KBM-7 (cell line): ENCODE measurements at places on chromosomes 7 and 10.
A peak's percentile ranks its signal among the peaks of the same experiment; 100 is the strongest.

GRCh38 chr7:110962826-110963225 is 128.1 kb upstream of the LRRN3 start:
- no peak for DNase-seq

DNA sequence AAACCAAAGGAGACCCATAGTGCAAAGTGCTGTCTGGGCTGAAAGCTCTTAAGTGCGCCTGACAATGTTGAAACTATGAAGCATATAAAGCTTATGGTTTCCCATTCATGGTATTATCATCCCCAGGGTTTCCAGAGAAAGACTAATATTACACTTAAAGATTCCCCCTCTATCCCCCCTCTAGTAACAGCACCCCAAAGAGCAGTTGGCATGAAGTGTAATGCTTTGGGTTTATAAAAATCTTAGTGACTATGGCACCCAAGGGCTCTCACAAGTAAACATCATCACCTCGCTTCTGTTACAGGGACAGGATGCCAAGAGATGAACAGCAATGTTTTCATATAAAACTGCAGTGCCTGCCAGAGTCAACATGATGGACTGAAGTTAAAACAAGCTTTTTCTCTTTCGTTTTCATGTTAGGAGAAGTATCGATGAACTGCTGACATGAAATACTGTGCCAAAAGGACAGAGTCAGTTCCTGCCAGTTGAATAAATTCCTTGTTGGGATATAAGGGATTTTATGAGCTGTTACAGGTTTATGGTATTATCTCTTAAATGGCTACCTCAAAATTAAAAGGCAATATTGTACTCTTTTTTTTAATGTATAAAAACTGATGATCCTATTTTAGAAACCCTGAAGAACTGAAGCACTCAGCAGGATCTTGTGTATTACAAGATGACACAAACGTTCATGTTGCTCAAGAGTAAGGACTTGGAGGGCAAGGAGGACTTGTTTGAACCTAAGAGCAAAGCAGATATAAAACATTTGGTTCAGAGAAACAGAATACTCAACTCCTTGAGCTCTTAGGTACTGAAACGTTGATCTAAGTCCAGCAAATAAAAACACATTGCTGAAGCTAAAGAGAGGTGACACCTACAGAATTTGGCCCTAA is 203.7 kb upstream of the IMMP2L start:
- no peak for DNase-seq

- no peak for DNase-seq
Observed at GRCh38 chr10:112650588-112651030, 203.6 kb downstream of the VTI1A start.

DNA sequence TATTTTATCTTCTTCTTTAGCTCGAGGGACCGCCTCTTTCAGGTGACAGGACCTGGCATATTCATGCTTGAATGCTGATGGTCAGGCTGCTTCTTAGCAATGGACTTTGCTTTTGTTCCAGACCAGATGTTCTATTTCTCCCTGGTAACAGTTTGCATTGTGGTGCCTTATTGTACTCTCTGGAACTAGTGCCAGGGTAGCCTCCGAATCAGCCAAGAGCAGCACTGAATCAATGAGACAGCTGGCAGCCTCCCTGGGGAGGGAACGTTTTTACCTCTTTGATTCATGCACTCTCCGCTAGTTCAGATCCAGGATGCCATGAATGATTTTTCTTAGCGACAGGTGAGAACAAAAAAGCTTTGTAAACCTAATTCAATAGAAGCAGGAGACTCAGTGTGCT is 54.1 kb upstream of the NXPH1 start:
- DNase-seq = no peak

GRCh38 chr10:30705101-30705624 is 75.6 kb upstream of the LYZL2 start:
- DNase-seq = peak; percentile 25

- DNase-seq = no peak
Observed at GRCh38 chr10:51321300-51321699, 247.0 kb downstream of the PRKG1 start.

- DNase-seq = no peak
Observed at GRCh38 chr10:62092301-62093030, 176.2 kb downstream of the RTKN2 start.

- no peak for DNase-seq
Observed at GRCh38 chr10:113326160-113327111, 226.4 kb upstream of the HABP2 start.

GRCh38 chr10:21281765-21282484 is 243.6 kb downstream of the SKIDA1 start:
- no peak for DNase-seq

DNA sequence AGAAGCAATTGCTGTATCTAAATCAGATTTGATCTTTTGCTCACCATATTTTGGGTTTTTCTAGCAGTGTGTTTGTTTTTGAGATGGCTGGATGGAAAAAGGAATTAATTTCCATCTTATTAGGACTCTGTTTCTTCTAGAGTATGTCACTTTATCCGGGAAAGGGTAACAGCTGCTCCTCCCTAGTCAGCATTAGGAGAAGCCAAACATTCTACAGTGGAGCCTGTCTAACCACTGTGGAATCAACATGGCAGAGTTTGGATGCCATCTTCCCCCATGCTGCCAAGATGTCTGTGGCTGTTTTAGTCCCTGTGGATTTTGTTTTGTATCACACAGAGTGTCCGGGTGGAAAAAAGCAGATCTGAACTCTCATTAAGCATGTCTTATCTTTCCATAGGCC is 16.0 kb upstream of the LMOD2 start:
- DNase-seq = no peak

- DNase-seq = no peak
Observed at GRCh38 chr10:44946205-44946604, 13.4 kb upstream of the RASSF4 start.

DNA sequence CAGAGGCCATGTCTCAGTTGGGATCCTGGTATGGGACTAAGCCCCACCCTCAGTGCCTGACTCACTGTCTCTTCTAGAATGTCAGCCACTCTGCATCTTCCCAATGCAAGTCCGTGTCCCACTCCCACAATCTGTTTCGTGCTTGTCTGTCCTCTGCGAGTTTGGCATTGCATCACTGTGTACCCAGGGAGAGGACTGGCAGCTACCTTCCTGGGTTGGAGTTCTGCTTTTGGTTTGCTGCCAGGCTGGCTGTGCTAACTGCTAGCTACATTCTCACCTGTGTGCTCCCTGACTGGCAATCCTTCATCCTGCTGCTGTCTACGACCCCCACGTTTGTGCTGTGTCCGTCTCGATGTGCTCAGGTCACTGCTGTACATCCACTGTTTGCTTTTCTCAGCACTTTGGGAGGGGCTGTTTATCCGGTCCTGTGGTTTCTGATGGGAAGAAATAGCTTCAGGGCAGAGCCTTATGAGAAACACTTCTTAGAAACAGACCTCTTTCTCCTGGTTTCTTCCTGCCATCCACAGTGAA is 56.0 kb upstream of the GLI3 start:
- no peak for DNase-seq

DNA sequence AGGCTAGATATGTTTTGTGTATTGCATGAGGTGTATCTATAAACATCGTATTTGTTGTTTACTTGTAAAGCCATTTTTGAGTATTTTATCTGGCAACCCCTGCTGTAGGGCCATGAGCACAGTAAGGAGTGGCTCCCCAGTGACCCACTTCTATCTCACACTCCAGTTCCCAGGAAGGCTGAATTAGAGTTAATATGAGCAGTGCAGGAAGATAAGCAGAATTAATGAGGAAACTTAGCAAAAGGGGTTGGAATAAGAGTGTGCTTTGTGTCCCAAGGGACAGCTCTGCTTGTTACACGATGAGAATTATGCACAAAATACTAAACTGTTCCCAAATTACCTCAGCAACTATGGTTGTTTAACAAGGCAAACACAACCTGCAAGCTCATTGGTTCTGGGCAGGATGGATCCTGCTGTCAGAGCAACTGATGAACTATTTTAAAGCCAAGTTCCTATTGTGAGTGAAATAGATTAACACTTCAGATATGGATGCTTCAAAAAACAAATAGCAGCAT is 1005.8 kb downstream of the NRG3 start:
- DNase-seq = no peak

GRCh38 chr7:30915005-30915601 is 3.5 kb downstream of the AQP1 start:
- no peak for DNase-seq

- no peak for DNase-seq
Observed at GRCh38 chr7:80815733-80816132, 103.1 kb downstream of the SEMA3C start.

DNA sequence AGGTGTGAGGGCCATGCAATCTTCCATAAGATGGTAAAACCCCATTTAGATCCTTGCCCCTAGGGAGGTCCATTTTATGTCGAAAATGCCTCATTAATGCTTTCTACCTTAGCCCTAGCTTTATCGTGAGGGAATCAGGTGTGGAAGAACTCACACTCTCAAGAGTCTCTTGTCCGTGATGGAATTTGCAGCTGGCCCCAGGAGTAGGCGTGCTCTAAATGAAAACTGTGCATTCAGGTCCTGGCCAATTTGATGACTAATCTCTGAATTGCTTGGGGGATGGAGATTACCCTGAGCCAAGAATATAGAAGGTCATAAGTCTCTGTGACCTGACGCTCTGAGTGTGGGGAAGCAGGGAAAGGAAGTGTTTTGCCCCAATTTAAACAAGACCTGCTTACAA is 6.6 kb downstream of the C10orf90 start:
- no peak for DNase-seq

DNA sequence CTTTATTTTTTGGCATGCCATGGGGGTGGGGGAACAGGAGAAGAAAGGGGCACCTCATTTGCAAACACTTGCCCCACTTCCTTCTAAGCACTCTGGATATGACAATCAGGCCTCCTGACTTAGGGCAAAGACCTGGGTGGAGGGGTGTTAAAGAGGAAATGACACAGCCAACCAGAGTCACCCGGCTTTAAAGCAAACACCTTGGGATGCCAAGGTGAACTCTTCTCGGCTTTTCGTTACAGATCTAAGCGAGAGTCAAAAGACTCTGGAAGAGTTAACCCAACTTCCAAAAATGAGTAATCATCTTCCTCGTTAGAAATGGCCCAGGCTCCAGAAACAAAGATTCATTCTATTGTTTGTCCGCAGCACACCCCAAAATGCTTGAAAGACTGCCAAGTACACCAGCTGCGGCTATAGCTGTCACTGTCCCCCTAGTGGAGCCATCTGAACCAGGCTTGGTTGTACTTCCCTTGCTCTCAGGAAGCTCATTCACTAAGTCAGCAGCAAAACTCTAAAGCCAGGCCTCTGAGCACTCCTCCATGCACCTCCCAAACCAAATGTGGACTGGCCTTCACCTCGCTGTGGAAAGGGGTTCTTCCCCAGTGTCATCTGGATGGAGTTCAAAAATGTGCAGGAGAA is 24.8 kb downstream of the FAM53B start:
- peak; percentile 69 for DNase-seq

- no peak for DNase-seq
Observed at GRCh38 chr10:122138831-122139625, 132.1 kb upstream of the BTBD16 start.

- no peak for DNase-seq
Observed at GRCh38 chr10:4725917-4726606, 99.9 kb upstream of the AKR1E2 start.

DNA sequence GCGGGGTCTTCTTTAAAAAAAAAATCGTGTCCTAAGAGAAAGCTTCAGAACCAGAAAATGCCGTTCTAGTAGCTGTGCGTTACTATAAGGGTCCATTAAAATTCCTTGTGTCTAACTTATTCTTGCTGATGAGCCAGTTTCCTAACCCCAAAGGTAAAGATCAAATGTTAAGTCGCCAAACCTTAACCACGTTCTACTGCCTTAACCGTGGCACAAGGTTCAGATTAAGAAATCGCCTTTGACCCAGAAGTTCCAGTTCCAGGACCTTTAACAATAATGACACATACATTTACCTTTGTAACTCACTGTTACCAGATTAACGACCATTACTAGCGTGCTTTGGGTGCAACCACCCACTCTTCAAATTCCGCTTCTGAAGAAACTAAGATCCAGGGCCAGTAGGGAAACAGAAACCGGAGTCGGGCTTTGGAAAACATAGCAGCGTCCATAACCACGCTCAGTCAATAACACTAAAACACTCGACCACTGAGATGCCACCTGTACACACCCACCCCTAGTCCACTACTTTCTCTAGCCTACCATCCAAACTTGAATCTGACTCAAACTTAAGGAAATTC is 620 bp downstream of the BET1 start:
- no peak for DNase-seq

DNA sequence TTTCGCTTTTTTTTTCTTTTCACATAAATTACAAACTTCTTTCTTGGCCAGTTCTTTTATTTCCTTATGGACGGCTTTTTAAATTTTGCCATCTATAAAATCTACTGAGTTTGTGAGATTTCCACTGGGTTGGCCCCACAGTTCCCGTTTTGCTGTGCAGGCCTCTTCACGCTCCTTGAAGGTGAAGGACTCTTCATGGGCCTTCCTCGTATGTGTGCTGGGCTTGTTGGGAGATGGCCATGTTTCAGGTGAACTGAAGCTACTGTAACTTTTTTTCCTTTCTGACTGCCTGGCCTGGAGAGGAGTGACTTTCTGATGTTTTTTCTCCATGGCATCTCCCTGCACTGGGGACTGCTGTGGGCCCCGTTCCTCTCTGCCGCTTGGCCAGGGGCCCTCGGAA is 262.4 kb downstream of the COBL start:
- DNase-seq = no peak

DNA sequence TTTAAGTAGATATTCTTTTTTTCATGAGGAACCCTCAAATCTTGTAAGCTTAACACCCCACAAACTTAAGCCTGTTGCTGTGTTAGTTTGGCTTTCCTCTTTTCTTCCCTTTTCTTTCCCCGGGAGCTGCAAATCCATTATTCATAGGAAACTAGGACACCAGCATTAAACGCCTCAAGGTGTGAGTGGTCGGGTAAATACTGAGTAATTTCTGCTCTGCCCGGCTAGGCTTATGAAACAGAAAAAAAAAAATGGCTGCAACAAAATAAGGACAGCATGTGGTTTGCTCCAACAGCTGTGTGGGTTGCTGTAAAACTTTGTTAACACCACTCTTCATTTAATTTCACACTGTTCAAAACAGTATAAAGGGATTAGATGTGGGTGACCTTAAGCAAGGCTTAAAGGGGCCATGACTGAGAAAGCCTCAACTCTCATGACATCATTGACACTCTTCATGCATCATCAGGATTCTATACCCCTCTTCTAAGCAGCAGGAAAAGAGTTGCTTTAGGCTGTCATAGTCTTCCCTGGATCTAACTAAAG is 104.1 kb downstream of the AOAH start:
- no peak for DNase-seq

GRCh38 chr10:130329792-130330191 is 193.6 kb downstream of the GLRX3 start:
- no peak for DNase-seq

DNA sequence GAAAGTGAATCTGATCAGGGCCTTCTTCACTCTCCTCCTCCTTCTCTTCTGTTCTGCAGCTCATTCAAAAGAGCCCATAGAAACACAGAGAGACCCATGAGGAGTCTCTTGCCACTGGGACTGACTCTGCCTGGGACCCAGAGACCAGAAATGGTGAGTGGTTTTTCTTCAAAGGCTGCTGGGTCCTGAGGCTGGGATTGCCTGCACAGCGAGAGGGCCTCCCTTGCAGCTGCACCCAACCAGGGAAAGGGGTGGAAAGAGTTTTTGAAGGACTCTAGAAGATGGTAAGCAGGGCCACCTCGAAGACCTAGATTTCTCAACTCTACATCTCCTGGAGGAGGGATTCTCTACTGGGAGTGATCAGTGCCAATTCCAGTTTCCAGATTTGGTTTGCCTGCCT is 15.5 kb upstream of the HOXA13 start:
- no peak for DNase-seq
